Keratinocyte (primary cell): ENCODE measurements at places on chromosomes 16 and 17. TPM values are rescaled to one million over a fixed set of nuclear protein-coding genes. Genes with fewer than 3 reads are reported as not detected.

The NPIPB13 gene
- polyA plus RNA-seq: 1.0 to 2.0 TPM (median 1.6 TPM) in 3 replicates

The SMIM36 gene
- not detected in 3 replicates for polyA plus RNA-seq

The GDPD3 gene
- polyA plus RNA-seq: 0.68 to 1.8 TPM (median 1.1 TPM) in 3 replicates

The CORO6 gene
- 20.5 to 50.9 TPM (median 28.8 TPM) in 3 replicates for polyA plus RNA-seq

The SECTM1 gene
- polyA plus RNA-seq: 1.7 to 2.2 TPM (median 2.0 TPM) in 3 replicates

The ANKRD40CL gene
- not detected in 3 replicates for polyA plus RNA-seq

The ABCA6 gene
- 0.07 to 0.35 TPM (median 0.14 TPM) in 3 replicates for polyA plus RNA-seq

DNA sequence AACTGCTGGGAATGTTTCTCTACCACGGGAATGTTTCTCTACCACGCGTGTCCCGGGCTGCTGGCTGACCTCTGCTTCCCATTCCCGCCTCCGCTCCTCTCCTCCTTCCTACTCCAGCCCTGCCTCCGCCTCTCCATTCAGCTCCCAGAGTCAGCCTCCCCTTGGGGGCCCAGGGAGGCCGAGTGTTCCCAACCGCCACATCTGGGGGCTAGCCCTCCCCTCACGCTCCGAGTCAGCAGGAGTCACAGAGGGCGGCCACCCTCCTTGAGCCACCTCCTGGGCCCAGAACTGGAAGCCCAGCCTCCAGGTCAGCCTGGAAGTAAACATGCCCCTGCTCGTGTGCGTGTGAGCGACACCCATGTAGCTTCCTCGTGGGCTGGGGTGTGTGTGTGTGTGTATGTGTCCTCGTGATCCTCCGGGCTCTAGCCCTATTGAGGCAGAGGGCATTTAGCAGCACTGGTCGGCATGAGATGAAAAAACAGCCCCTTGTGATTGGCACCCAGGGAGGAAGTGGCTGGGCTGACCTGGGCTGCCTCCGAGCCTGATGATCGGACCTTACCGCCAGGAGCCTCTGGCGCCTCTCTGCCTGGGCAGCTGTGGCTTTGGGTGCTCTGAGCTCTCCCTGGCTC is 7.3 kb downstream of the CYGB start:
- DNase-seq: no peak

DNA sequence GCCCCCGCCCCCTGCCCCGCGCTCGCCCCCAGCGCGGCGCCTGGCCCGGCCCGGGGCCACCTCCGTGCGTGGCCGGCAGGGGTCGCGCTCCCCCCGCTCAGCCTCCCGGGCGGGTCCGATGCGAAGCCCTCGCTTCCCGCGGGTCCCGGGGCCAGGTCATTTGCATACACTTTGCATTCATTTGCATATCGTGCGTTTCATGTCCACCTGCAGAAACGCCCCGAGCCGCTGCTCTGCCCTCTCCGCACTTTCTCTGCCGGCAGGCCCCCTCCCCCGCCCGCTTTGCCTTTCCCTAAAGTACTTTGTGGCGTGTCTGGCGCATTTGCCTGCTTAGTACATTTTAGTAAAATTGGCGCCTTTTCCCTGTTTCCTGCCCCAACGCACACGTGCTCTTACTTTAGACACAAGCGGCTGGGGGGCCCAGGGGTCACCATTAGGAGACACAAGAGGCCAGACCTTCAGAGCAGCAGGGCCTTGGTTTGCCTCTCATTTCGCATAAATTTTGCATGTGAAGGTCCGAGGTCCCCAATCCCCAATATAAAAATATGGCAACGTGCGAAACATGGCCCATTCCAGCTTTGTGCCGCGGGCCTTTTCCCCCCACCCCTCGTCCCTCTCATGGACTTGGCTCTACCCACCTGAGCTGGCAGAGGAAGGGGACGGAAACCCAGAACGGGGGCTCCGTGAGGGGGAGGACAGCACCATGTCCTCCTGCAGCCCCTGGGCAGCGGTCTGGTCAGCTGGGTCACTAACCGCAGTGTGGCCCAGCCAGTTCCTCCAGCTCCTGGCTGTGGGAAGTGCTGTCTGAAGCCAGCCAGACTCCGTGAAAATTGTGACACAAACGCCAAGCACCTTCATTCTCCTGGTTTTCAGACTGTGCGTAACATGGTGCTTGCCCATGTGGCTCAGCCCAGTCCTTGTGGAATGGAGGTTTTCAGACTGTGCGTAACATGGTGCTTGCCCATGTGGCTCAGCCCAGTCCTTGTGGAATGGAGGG is 34.8 kb downstream of the CBFA2T3 start:
- DNase-seq: no peak
- no peaks in the 10 kb centered on the region for H3K4me1 ChIP-seq
- H3K4me3 ChIP-seq: no peak overlapping the region
- H3K27me3 ChIP-seq: peaks cover 59% of the 10 kb centered on the region

DNA sequence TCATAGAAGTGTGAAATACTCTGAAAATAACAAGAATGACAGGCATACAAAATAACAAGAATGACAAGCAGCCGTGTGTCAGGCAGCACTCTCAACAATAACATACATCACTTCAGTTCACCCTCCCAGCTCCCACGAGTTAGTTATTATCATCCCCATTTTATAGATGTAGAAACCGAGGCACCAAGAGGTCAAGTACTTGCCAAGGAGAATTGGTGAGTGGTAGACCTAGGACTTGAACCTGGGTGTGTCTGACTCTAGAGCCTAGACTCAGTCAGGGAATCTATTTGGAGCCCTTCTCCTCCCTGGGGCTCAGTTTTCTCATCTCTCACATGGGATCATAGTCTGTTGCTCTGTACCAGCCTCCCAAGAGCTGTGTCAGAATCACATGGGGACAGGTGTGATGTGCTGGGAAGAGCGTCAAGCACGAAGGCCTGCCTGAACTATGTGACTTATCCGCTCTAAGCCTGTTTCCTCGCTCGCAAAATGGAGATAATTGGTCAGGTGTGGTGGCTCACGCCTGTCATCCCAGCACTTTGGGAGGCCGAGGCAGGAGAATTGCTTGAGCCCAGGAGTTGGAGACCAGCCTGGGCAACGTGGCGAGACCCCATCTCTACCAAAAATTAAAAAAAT is 19.4 kb upstream of the PHOSPHO1 start:
- H3K27me3 ChIP-seq: peaks cover 4% of the 10 kb centered on the region
- no peaks in the 10 kb centered on the region for H3K36me3 ChIP-seq
- H3K27ac ChIP-seq: no peak overlapping the region
- no peak overlapping the region for H3K4me3 ChIP-seq

DNA sequence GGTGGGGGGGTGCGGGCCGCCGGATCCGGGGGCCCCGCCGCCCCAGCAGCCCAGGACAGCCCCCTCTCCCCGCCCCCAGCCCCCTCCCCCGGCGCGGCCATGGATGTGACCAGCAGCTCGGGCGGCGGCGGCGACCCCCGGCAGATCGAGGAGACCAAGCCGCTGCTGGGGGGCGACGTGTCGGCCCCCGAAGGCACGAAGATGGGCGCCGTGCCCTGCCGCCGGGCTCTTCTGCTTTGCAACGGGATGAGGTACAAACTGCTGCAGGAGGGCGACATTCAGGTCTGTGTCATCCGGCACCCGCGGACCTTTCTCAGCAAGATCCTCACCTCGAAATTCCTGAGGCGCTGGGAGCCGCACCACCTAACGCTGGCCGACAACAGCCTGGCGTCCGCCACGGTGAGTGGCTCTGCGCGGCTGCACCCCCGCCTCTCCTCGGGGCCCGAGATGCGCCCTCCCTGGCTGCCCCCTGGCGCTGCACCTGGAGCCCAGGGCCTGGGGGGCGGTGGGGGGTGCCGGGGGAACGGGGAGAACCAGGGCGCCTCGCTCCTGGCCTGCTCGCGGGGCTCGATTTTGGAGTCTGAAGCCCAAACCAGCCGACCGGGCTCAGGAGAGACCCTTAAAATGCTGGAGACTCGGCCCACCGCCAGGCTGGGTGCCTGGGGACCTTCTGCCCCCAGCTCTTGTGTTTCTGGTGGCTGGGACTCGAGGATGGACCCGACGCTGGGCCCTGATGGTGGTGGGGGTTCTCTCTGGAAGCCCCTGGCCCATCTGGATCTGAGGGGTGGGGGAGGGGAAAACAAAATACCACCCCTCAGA is 744 bp downstream of the CMIP start:
- peak overlapping the region; percentile 96 for H3K27ac ChIP-seq
- H3K36me3 ChIP-seq: peaks cover 8% of the 10 kb centered on the region
- H3K4me3 ChIP-seq: peak overlapping the region; percentile 100
- no peak for DNase-seq

DNA sequence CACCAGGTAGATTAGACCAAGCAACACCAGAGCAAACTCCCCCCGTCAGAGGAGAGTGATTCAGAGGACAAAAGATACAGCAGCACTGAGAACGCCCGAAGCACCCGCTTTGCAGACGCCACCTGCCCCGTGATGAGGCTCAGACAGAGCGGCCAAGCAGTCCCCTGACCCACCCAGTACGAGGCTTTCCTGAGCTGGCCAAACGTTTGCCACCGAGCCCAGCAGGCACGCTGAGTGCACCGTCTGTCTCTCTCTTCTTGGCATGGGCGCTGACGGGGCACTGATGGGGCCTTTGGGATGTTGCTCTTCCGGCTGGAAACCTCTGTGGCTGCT is 19.4 kb upstream of the WDR45B start:
- no peaks in the 10 kb centered on the region for H3K27me3 ChIP-seq
- no peak overlapping the region for H3K4me3 ChIP-seq
- H3K4me1 ChIP-seq: peaks cover 2% of the 10 kb centered on the region
- H3K27ac ChIP-seq: no peak overlapping the region
- no peak for DNase-seq

DNA sequence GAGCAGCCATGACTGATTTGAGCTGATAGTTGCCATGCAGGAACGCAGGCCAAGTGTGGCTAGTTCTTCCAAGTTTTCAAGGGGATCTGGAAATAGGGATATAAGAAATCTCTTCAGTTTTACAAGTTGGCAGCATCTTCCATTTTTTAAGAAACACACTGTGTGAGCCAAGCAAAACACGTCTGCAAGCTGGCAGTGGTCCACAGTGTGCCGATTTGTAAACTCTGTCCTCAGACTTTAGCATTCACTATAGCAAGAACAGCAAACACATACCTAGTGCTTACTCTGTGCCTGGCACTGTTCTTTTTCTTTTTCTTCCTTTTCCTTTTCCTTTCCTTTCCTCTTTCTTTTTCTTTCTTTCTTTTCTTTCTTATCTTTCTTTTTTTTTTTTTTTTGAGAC is 2.9 kb downstream of the ORAI3 start:
- no peak for DNase-seq
- peaks cover 3% of the 10 kb centered on the region for H3K36me3 ChIP-seq
- no peak overlapping the region for H3K27ac ChIP-seq
- H3K27me3 ChIP-seq: no peaks in the 10 kb centered on the region
- H3K4me1 ChIP-seq: peaks cover 21% of the 10 kb centered on the region

DNA sequence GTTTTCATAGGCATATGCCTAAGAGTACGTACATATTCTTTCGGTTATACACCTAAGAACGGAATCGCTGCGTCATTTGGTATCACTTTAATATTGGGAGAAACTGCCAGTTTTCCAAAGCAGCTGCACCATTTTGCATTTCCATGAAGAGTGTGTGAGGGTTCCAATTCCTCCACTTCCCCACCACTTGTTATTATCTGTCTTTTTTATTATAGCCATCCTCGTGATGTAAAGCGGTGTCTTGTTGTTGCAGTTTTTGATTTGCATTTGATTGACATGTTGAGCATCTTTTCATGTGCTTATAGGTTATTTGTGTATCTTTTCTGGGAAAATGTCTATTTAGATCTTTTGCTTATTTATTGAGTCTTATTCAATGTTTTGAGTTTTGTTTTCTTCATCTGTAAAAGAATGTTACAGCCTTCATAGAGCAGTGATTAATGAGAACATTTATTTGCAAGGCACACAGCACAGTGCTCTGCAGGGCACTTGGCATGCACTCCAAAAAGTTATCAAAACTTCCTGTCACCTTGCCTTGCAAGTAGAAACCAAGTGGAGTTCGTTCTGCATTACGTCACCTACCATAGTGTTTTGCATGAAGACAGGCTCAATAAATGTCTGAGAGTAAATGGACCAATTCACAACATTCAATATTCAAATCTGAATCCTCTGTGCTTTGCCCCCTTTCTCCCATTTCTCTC is 26.6 kb upstream of the ST6GALNAC1 start:
- H3K27ac ChIP-seq: peak overlapping the region; percentile 82
- H3K27me3 ChIP-seq: no peaks in the 10 kb centered on the region
- H3K4me1 ChIP-seq: peaks cover 37% of the 10 kb centered on the region
- H3K4me3 ChIP-seq: peak overlapping the region; percentile 40

- no peak overlapping the region for H3K4me3 ChIP-seq
- no peaks in the 10 kb centered on the region for H3K27me3 ChIP-seq
- no peaks in the 10 kb centered on the region for H3K4me1 ChIP-seq
- H3K36me3 ChIP-seq: no peaks in the 10 kb centered on the region
Observed at GRCh38 chr16:64074706-64075105, 1047.2 kb downstream of the CDH11 start.

DNA sequence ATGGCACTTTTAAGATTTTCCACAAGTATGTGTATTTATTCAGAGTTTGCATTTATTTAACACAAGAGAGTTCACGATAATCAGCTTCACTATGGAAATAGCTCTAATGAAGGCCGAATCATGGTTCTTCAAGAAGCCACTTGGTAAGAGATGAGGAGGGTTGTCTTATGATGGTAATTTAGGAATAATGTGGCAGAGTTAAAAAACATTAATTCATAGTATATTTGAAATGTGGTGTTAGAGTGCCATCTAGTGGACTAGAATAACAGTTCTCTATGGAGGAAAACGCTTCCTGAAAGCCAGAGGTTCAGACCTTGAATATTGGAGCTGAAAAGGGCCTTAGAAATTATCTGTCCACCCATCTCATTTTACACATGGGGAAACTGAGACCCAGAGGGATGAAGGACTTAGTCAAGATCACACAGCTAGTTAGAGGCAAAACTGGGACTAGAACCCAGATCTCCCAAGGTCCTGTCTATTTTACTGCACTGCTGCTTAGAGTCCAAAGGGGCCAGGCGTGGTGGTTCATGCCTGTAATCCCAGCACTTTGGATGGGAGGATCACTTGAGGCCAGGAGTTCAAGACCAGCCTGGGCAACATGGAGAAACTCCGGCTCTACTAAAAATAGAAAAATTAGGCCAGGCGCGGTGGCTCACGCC is 33.8 kb upstream of the KPNB1 start:
- H3K27me3 ChIP-seq: no peaks in the 10 kb centered on the region
- no peak overlapping the region for H3K4me3 ChIP-seq
- DNase-seq: no peak
- peaks cover 17% of the 10 kb centered on the region for H3K36me3 ChIP-seq

GRCh38 chr17:4908711-4909496 is 6.0 kb upstream of the CHRNE start:
- H3K27me3 ChIP-seq: no peaks in the 10 kb centered on the region
- no peaks in the 10 kb centered on the region for H3K36me3 ChIP-seq
- H3K4me3 ChIP-seq: peak overlapping the region; percentile 61
- H3K27ac ChIP-seq: peak overlapping the region; percentile 97

DNA sequence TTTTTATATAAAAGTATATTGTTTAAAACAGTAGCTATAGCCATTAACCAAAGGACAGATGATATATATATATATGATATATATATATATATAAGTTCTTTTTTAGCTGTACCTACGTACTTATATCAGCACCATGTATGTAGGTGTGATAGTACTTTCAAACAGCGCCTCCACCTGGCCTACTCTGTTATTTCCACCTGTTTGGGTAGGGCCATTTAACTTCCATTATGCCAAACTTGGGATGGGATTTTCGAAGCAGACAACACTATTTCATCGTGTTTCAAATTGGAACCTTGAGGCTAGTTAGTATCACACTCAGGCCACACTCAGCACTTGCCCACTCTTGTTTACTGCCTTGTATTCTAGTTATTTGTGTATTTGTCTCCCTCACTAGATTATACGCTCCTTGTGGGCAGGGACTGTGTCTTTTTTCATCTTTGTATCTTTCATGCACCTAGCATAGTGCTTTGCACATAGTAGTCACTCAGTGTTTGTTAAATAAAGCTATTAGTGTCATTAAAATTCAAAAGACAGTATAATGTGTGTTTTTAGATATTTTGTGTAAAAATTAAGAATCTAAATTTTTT is 11.8 kb upstream of the CLTC start:
- no peak overlapping the region for H3K27ac ChIP-seq
- H3K27me3 ChIP-seq: no peaks in the 10 kb centered on the region
- DNase-seq: no peak

- H3K4me3 ChIP-seq: no peak overlapping the region
- no peaks in the 10 kb centered on the region for H3K27me3 ChIP-seq
- peaks cover 37% of the 10 kb centered on the region for H3K36me3 ChIP-seq
- no peaks in the 10 kb centered on the region for H3K4me1 ChIP-seq
Observed at GRCh38 chr17:5541610-5542202, 42.6 kb downstream of the NLRP1 start.
